ENCODE measurements at places on chromosomes 13 and 19.

- no peak for DNase-seq
Measured at GRCh38 chr19:3866910-3867638, 1.8 kb downstream of the ZFR2 start.

DNA sequence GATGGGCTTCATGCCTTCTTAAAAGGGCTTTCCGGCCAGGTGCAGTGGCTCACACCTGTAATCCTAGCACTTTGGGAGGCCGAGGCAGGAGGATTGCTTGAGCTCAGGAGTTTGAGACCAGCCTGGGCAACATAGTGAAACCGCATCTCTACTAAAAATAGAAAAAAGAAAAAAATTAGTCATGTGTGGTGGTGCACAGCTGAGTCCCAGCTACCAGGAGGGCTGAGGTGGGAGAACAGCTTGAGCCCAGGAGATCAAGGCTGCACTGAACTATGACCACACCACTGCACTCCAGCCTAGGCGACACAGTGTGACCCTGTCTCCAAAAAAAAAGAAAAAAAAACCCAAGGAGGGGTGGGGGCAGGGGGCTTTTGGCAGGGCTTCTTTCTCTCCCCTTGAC, 7.2 kb downstream of the CARS2 start:
- DNase-seq, result no peak

DNA sequence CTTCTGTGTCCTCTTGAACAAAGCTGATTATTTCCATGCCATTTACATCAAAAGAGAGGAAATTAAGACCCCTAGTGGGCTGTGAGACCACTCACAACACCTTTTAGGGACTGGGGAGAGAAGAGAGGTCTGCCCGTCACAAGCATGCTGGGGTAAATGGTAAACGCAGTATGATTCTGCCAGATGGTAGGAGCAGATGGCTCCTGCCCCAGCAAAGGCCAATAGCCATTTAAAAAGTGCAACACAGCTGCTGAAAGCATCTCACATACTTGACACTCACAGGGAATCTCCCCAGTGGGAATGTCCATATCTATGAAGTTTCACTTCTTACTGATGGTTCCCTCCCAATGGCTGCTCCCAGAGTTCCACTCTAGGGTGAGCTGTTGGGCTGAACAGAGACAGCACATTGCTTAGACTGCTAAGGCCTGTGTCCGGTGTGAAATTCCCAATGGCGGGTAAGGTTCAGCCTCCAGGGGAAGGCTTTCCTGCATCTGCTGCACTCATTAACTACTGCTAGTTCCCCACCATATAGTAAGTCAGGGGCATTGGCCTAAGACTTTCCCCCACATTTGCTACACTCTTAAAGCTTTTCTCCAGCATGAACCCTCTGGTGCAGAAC, 7.4 kb downstream of the ZNF671 start:
- no peak for DNase-seq

DNA sequence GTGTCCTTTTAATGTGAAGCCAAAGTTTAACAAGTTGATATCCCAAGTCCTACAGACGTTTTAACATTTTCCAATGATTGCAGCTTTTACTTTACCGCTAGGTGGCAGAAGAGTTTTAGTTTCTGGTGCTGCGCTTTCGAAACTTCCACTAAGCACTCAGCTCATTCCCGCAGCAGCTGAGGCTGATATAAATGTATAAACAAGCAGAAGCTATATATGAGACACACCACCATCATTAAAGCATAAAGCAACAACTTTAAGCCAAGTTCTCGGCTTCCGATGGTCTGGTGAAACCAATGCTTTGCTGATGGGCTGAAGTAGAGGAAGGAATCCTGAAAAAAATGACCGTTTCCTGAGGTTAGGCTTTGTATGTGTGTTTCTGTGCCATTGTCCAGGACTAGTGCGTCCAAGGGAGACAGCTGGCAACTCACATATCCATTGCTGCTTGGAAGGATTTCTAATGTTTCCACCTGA, 753.9 kb downstream of the OLFM4 start:
- DNase-seq, result no peak

DNA sequence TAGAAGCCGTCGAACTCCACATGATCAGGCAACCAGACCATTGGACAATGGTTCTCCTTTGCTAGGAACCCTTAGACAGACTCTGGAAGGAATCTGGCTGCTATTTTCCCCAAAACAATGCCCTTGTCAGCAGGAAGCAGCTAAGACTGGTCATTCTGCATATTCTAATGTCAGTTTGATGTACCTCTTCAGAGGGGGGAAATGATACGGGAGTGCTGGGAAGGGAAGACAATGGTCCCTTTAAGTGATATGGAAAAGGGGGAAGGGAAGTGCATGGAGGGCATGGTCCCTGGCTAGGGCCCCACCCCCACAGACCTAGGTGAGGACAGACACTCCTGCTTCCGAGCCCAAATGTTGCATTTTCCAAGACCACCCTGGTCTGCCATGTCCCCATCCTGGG, 389.0 kb upstream of the SLITRK6 start:
- no peak for DNase-seq
